ENCODE measurements at places on chromosomes 6 and 20.
A peak's percentile ranks its signal among the peaks of the same experiment; 100 is the strongest.

DNA sequence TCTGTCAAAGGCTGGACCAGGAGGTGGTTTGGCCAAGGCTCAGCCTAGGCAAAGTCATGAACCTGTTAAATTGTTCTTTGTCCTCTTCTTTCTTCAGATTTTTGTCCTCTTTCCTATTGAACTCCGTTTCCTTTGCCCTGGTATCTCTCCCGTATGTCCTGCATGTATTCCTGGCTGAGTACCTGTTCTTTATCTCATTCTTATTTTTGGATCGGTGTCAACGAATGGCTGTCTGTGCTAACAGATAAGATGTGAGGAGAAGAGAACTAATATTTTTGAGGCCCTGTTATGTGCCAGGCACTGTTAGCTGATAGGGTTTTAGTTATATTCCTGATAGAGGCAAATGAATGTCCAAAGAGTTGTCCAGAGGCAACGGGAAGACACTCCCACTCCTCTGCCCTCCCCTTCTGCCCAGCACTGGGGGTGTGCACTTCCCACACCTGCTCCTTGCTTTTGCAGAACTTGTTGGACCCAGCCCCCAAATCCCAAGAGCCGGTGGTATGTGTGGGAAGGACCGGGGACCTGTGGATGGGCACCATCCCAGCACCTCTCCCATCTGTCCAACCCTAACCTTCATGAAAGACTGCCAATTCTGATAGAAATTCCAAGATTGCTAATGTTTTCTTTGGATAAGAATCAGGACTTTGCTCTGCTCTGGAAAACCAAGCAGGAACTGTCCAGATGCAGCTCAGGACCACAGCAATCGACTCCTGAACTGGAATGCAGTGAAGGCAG, 20.6 kb downstream of the MMP24OS start:
- DNase-seq = no peak

GRCh38 chr20:10312111-10312510, 93.5 kb downstream of the SNAP25 start:
- DNase-seq = no peak

GRCh38 chr20:11229772-11230171, 556.0 kb upstream of the JAG1 start:
- DNase-seq = no peak

DNA sequence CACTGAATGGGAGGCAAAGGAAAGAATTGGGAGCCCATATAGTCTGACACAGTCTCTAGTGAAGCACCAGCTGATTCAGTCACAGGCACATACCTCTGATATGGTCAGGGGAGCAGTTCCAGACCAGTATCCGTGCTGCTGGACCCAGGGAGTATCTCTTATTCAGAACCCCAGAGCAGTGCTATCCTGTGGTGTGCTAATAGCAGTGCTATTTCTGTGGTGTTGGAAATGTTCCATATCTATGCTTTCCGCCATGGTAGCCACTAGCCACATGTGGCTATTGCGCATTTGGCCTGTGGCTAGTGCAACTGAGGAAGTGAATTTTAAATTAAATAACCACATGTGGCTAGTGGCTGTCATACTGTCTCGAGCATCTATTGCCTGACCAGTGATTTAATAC, 11.0 kb downstream of the SCUBE3 start:
- no peak for DNase-seq

GRCh38 chr6:82097676-82098075, 149.9 kb downstream of the IBTK start:
- DNase-seq = no peak

GRCh38 chr20:48690888-48691287, 136.9 kb downstream of the PREX1 start:
- no peak for DNase-seq

GRCh38 chr6:147384029-147384428, 124.5 kb upstream of the SAMD5 start:
- DNase-seq = no peak

DNA sequence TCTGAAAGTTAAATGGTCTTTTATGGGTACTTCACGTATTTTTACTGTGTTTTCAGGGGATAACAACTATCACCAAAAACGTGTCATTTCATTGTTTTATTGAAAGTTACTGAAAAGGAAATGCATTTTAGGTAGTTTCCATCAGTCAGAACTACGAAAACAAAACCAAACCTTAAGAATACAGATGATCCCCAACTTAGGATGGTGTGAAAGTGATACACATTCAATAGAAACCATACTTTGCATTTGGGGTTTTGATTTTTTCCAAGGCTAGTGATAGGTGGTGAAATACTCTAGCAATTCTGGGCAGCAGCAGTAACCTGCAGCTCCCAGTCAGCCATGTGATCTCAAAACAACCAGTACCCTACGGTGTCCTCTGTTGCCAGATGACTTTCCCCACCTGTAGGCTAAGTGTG, 25.9 kb upstream of the EFHC1 start:
- DNase-seq = no peak

DNA sequence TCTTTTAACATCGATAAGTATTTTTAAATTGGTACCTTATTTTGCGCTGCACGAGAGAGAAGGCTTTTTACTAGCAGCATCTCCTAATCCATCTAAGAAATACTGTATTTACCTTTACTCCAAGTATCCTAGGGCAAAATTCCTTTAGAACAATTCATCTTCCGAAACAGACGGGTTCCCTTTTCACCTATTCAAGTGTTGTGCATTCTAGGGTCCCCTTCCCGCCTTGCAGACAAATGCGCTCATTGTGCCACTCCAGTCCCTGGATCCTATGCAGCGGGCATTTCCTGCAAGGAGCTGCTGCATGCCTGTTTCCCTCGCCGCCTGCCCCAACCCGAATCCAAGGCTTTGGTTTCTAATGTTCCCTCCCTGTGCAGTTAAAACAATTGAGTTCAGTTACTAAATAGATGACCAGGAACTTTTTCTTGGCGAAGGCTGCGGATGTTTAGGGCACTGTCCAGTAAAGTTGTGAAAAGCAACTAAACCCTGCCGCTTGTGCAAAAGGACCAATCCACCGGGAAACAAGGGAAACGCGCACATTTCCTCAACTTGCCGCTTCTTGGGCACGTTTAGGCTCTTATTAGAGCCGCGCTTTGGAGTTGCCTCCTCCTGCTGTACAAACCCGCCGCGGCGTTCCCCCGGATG, 556 bp upstream of the SCAF8 start:
- DNase-seq = no peak

GRCh38 chr6:51855310-51856082, 231.9 kb downstream of the PKHD1 start:
- DNase-seq = no peak

- no peak for DNase-seq
Measured at GRCh38 chr20:7171911-7172310, 404.4 kb downstream of the BMP2 start.

DNA sequence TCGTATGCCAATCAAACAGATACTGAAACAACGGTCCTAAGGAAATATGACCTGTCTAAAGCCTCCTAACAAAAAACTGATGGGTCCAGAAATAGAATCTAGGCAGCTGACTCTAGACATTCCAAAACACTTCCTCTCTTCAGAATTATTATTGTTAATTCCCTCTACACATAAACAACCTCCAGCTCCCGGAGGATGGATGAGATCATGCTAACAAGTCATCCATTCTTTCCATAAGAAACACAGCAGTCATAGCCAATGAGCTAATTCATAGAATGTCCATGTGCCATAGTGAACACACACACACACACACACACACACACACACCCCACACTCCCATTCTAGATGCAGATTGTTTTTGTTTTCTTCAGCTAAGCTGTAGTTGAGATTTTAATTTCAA, 44.3 kb downstream of the HDGFL1 start:
- no peak for DNase-seq

DNA sequence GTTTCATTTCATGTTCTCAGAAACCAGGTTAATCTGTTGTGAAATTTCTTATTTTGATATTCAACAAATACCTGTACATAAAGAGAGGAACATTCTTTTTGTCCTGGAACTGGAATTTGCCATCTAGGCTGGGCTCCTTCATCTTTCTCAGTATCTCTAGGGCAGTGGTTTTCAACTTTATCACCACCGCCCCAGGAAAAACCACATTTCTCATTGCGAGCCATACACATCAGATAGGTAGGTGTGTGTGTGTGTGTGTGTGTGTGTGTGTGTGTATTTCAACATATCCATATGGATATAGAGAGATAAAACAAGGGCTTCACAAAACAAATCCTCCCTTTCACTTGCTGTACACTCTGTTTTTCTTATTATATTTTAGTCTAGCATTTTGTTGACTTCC, 24.1 kb downstream of the BFSP1 start:
- DNase-seq = no peak

GRCh38 chr20:25619514-25619913, 4.3 kb downstream of the NANP start:
- DNase-seq = no peak

DNA sequence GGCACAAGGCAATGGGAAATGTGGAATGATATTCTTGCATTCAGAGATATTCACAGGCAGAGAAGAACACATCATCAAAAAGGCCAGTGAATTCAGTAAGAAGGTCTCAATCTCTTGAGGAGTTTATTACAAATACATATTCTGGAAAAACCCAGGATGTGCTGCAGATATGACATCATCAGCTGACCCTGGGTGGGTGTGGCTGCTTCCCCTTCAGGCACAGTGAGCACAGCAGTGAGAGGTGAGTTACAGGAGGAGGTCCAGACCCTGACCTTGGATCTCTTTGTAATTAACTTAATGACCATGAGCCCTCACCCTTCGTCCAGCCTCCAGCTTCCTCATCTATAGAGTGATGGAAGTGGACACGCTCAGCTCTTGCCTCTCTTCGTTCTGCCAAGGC, 147.5 kb upstream of the SYNDIG1 start:
- DNase-seq = no peak

DNA sequence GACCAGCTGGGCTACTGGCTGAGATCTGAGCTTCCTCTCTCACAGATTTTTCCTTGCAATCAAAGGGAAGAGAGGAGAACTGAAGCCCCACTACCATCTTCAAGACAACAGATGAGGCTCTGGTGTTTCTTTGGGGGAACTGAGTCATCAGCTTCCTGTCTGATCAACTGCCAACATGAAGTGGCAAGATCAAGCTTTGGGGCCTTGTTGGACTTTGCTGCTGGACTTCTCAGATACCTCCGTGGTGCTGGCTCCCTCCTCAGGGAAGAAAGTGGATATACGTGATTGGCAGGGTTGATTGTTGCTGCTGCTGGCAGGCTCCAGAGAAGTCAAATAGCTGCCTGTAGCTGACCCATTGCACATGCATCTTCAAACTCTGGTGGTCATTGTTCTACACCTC, 3.6 kb upstream of the TOX2 start:
- DNase-seq = no peak

DNA sequence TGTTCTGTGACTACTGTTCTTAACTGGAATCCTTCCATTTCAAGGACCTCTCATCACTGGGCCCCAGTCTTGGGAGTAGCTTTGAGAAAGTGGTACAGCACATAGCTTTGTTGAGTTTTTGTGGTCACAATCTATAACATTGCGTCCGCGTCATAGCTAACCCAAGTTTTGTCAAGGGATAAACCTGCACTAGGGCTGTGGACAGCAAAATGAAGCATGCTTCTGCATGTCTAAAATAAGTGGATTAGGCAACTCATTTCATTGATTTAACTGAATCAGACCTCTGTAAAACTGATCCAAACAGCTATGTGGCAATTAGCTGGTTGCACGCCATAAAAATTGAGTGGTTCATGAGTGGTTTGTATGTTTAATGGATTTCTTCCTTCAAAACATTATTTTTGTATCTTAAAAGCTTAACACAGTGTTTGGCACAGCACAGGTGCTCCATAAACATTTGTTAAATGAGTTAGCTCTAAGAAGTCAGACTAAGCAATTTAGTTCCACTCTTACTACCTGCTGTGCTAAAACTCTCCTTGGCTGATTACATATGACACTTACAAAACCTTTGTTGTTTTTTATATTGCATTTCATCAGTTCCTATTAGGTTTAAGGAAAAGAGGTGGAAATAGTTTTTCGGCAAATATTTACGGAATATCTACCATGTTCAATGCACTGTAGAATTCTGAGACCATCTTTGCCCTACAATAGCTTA, 160.3 kb upstream of the ATXN1 start:
- DNase-seq = no peak

- DNase-seq = no peak
Measured at GRCh38 chr6:7390226-7390878, 744 bp downstream of the RIOK1 start.

- no peak for DNase-seq
Measured at GRCh38 chr6:30063315-30063714, 2.2 kb downstream of the POLR1H start.

DNA sequence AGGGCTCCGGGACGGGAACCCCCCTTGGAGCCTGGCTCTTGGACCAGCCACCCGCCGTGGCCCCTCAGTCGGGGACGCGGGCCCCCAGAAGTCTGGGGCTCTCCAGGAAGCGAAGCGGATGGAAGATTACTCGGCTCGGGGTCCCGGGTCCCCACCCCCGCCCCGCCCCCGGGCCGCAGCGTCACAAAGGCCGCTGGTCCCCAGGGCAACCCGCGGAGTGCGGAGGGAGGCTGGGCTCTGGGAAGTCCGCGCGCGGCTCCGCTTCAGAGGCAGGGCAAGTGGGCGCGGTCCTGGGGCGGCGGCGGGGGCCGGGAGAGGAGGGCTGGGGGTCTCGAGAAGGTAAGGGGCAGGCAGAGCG, at the start of gene FNDC11:
FNDC11 (plus strand) TSS at position 227 of the 358 bp plus-strand sequence. CDS start 1,505 bp downstream, outside the sequence.
- DNase-seq = peak; percentile 52

DNA sequence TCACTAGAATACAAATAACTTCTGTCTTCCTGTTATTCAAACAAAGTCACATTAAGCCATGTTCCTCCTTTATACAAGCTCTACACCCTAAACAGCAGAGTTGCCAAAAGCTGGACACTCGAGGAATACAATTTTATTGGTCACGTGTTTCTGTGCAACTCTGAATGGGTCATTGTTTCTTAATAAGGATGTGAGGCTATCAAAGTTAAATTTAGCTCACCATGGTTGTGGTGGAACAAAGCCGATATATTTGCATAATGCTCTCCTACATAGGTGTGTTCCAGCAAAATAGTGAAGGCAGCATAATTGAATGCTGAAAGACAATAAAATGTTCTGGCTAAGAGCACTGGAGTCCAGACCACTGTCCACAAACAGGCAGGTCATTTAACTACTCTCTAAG, 36.9 kb upstream of the CD2AP start:
- no peak for DNase-seq

DNA sequence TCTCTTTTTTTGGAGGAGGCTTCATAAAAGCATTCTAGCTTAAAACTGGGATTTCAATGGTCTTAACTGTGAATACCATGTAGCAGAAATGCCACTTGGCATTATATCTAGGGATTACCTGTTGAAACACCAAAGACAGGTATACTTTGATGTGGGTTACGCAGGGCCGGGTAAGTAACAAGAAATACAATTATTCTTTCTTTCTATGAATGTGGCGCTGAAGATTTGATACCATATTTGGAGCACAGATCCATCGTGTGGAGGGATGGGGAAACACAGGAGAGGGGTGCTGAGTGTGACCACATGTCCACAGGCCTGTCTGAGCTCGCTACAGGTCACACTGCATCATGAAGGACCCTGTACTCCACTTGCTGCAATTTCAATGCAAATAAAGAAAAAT, 257.8 kb downstream of the GMPR start:
- no peak for DNase-seq

DNA sequence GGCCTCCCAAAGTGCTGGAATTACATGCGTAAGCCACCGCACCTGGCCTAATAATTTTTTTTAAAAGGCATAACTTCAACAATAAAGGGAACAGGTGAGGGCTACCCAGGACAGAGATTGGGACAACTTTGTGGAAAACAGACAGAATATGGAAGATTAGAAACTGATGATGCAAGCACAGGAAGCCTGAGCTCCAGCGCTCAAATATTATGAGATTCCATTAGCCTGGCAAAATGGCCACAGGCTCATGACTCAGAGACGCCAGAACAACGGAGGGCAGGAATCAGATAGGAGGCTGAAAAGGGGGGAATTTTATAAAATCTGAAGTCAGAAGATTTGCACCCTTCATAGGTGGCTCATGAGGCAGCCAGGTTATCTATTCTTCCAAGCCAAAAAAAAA, 103.1 kb upstream of the MRPS10 start:
- DNase-seq = no peak

All from T-helper 9 cell (primary cell).